ENCODE measurements at places on chromosomes 12 and 14.
A peak's percentile ranks its signal among the peaks of the same experiment; 100 is the strongest.

DNA sequence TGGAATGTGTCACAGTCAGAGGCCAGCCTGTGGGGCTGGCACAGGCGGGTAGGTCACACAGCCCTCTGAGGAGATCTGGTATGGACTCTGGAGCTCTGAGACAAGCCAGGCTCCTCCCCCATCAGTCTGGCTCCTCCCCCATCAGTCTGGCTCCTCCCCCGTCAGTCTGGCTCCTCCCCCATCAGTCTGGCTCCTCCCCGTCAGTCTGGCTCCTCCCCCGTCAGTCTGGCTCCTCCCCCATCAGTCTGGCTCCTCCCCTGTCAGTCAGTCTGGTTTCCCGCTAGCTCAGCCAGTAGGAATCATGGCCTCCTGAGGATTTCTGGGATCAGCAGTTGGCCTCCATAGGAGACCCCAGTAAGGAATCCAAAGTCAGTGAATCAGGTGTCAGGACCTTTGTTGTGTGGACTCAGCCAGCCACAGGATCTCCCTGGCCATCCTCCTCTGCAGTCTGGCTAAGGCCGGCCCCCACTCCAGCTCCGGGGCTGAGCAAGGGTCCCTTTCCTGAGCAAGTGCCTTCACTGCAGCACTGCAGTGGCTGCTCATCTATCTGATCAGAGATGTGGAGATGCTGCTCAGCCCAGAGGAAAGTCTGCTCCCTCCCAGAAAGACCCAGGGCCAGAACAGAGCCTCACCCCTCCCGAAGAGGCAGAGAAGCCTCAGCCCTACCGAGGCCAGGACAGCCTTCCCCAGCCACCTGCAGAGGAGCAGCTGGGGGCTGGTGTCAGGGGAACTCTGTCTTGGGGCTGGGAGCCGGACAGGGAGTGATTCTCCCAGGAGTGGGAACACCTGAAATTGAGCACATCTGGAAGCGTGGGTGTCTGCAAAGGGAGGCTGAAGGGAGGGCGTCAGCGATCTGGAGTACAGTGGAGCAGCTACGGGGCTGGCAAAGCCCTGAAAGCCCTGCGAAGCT is 35.7 kb downstream of the IQSEC3 start:
- no peak for DNase-seq

DNA sequence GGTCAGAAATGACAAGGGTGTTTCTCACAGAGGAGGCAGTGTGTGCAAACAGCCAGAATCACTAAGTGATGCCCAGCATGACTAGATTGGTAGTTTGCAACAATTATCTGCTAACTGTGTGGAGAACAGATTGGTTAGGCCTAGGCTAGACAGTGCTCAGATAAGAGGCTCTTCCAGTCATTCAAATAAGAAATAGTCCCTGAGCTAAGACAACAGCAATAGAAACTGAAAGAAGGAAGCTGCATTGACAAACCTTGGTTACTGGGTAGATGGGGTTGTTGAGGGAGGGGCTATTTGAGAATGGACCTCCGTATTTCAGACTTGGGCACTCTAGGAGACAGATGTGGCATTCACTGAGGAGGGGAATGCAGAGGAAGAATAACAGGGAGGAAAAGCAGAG is 255.0 kb upstream of the NPAS3 start:
- DNase-seq: no peak

DNA sequence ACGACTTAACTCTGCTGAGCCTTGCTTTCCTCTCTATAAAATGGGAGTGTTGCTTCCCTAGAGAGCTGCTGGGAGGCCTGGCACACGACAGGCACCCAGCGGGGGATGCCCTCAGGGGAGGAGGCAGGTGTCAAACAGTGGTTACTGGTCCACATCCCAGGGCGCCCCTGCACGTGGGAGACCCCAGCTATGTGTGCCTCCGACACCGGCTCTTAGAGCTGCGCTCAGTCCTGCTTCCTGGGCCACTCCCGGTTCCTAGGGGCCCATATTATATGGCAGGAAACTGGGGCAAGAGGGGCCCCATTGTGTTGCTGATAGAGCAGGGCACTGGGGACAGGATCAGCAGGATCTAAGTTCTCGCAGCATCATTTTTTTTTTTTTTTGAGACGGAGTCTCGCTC is 47.3 kb downstream of the CHGA start:
- no peak for DNase-seq

DNA sequence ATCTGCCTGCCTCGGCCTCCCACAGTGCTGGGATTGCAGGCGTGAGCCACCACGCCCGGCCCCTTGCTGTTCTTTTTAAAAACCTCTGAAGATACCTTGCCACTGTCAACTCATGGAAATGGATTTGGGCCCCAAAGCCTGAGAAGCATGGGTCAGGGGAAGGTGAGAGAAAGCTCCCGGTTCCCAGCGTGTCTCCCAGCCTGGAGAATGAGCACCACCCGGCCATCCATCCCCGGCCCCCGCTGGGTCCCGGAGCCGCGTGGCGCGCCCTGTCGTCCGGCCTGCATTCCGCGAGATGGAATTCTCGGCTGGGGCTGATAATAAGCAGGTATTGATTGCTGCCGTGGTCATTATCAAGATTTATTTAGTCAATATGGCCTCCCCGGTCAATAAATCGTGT is 126.5 kb upstream of the MYL2 start:
- no peak for DNase-seq

DNA sequence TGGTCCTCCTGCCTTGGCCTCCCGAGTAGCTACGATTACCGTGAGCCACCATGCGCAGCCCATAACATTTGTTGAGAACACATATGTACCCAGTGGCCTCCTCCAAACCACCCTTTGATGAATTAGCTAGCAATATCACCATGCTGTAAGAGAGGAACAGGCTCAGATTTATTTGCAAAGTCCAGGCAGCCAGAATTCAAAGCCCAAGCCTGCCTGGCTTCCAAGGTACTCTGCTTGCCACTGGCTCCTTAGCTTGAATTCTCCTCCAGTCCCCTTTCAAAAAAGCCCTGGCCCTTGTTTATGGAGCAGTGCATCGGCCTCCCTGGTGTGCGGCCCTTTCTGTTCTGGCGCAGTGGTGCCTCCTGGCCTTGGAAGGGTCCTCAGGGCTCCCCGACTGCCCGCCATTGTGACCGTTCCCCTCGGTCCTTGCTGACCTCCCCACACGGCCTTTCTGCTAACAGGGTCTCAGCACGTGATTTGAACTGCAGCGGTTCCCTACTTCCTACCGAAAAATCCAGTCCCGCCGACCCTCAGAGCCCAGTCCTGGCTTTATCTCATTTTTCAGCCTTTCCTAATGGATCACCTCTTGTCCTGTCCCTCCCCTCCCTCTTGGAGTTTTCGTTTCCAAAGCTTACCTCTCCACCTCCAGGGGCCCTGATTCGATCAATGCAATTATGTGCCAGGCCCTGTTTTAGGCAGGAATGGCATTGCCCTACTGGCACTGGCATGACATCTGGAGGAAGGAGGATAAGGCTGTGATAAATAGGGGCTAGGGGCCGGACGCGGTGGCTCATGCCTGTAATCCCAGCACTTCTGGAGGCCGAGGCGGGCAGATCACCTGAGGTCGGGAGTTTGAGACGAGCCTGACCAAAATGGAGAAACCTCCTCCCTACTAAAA is 22.0 kb downstream of the SLC25A29 start:
- DNase-seq: no peak

- no peak for DNase-seq
Observed at GRCh38 chr12:108967869-108968540, 52.9 kb downstream of the SVOP start.

DNA sequence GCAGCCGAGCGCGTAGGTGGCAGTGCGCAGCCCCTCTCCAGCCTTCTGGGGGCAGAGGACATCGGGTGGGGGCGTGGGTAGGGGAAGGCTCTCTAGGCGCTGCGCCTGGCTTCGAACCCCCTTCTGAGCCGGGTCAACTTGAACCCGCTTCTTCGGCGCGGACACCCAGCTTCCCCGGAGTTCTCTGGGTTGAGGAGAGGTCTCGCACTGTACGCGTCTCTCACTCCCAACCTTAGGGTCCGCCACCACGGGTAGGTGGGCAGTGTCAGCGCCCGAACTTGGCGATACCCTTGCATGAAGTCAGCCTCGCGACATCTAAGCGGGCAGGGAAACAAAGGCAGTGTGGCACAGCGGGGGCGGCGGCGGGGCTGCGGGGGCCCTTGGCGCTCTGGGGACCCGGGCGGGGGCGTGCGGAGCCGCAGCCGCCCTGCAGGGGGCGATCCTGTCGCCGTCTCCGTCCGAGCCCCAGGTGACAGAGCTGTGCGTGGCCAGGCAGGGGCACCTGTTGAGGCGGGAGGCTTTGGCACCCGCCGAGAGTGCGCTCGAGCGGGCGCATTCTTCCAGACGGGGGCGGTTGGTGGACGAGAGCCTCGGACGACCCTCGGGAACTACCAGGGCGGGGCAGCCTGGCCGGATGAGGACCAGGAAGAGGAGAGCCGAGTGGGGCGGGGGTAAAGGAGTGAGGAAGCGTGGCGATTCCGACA is 1.1 kb downstream of the GALNT16 start:
- DNase-seq: peak; percentile 20

- no peak for DNase-seq
Observed at GRCh38 chr12:131076296-131076695, 122.6 kb downstream of the ADGRD1 start.

GRCh38 chr12:54292083-54292930 is 8.5 kb downstream of the NFE2 start:
- DNase-seq: no peak

- DNase-seq: peak; percentile 44
Observed at GRCh38 chr14:32201816-32202490, at the start of gene RNU6-7. Gene RNU6-7, plus strand, starts transcription at chr14:32202045.

GRCh38 chr12:94327809-94328208 is 131.9 kb downstream of the CEP83 start:
- DNase-seq: no peak

- no peak for DNase-seq
Observed at GRCh38 chr12:97024393-97024792, 117.3 kb downstream of the NEDD1 start.

GRCh38 chr14:52338051-52338681 is 24.1 kb downstream of the PTGER2 start:
- DNase-seq: no peak

DNA sequence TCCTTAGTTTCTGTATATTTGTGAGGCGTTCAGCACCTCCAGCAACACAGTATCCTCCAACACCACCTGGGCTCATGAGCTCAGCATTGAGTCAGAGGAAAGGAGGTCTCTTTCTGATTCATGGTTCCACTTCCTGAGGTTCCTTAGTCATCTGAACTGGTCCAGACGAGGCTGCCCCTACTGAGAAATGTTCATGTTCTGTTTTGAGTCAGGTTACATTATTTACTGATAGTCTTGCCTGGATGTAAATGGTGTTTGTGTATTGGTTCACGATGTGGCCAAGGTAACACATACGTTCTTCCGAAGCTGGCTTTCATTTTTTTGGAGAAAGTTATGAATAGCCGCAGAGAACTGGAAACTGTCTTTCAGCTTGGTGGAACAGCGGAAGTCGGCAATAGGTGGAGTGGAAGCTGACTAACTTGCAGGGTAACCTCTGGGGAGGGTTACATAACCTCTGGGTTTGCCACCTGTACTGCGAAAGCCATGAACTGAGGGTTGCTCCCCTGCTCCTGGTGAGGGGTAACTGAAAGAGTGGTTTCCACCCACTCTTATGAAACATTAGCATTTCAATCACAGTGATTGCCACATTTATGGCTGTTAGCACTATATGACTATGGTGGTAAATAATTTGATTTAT is 42.2 kb upstream of the MANSC4 start:
- peak; percentile 65 for DNase-seq

- DNase-seq: no peak
Observed at GRCh38 chr14:102819747-102820330, 42.6 kb downstream of the TRAF3 start.

DNA sequence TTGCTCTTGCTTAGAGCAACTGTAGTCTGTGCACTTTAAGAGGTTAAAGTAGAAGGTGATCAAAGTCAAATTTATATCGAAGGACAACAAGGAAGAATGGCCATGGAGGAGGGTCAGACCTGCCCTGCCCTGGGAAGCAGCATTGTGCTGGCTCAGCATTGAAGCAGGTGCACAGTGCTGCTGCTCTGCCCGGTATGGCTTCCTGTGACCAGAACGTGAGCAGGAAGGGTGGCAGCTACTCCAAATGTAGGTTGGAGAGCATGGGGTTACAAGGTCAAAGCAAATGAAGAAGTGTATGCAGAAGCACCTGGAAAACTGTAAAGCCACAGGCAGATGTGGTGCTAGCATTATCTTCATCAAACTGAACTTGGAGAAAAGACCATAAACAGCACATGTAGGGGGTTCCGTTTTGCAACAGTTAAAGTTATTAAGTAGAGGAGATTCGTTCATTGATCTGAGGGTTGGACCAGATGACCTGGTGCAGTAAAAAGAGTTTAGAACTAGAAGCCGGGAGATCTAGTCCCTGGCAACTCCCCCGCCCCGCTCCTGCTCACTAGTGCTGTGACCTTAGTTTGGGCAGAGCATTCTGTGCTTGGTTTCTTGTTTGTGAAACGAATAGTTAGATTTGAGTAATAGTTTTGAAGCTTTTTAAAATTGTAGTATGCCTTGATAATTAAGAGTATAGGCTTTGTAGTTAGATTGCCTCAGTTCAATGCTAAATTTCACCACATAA is 84.2 kb downstream of the SCN8A start:
- DNase-seq: no peak

DNA sequence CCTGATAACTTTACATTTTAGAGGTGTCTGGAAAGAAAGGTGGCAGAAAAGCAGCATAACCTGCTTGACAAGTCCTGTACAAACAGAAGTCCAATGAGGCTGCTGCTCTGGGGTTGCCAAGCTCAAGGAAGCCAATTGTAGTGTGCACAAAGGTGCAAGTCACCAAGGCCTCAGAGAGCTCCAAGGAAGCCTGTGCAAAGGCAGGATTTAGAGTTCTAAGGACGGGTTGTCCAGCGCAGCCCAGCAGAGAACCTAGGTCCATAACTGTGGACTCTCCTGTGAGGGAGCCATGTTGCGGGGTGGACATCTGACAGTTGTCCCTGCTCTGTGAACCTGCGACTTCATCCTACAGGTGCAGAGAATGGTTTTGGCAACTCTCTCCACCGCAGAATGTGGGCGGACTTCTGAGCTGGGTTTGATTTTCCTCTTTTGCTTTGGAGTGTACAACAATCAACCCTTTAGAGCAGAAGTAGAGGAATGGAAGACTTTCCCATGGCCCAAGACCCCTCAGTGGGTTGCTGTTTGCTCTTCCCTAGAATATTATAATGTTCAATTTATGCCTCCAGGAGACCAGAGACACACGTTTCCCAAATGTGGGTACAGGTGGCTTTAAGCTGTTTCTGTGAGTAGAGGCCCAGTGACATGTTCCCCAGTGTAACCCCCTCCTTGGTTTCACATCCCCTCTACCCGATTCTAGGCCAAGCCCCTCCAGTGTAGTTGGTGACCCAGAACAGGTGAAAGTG is 81.0 kb downstream of the ETV6 start:
- DNase-seq: no peak

DNA sequence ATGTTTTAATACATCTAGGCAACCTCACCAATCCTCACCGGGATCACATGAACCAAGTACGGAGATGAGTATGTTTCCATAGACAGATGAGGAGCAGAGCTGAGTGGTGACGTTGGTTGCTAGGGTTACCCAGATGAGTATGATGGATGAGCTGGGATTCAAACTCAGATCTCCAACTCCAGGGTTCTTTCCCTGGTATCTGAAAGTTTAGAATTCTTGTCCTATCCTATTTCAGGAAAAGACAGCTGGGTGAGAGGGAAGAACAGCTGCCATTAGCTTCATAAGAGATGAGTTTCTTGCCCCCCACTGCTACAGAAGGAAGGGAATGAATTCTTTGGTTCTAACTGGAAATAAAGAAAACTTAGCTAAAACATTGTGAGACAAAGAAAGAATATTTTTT is 728.9 kb upstream of the TBX3 start:
- DNase-seq: no peak

GRCh38 chr12:78968226-78968625 is 103.7 kb downstream of the SYT1 start:
- no peak for DNase-seq
